ENCODE measurements at places on chromosomes 11 and 22.

DNA sequence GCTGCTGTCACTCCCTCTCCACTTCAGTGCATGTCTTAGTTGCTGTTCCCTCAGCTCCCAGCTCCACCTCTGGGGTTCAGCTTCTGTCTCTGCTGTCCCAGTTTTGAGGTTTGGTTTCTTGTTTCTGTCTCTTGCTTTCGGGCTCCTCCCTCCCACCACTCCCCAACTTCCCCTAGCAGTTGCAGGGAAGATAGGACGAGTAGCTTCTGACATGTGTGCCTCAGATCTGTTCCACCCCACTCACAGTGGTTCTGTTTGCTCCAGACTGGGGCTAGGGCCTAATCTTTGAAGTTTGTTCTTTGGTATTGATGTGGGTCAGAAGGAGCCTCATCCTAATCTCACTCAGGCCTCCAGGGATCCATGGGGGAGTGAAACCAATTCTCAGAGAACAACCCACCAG is 2.6 kb upstream of the RRM1 start:
- H3K4me1 ChIP-seq = peaks cover 66% of the 10 kb centered on the region
- H3K27me3 ChIP-seq = no peaks in the 10 kb centered on the region
- H3K36me3 ChIP-seq = peaks cover 4% of the 10 kb centered on the region
- peak overlapping the region; percentile 57 for H3K27ac ChIP-seq
- no peak overlapping the region for H3K4me3 ChIP-seq

GRCh38 chr11:77130763-77131513 is 2.9 kb downstream of the MYO7A start:
- no peak overlapping the region for H3K4me3 ChIP-seq
- DNase-seq = no peak
- no peaks in the 10 kb centered on the region for H3K27me3 ChIP-seq
- H3K4me1 ChIP-seq = peaks cover 8% of the 10 kb centered on the region
- no peaks in the 10 kb centered on the region for H3K36me3 ChIP-seq

- H3K4me1 ChIP-seq = peaks cover 19% of the 10 kb centered on the region
- no peak for DNase-seq
- no peaks in the 10 kb centered on the region for H3K36me3 ChIP-seq
- no peak overlapping the region for H3K4me3 ChIP-seq
- H3K27me3 ChIP-seq = no peaks in the 10 kb centered on the region
- peak overlapping the region; percentile 41 for H3K27ac ChIP-seq
Measured at GRCh38 chr11:134349109-134349801, 17.5 kb downstream of the GLB1L2 start.

- peak overlapping the region; percentile 66 for H3K27ac ChIP-seq
- DNase-seq = peak; percentile 26
- peaks cover 48% of the 10 kb centered on the region for H3K4me1 ChIP-seq
- H3K4me3 ChIP-seq = no peak overlapping the region
Measured at GRCh38 chr22:19419464-19420178, 11.9 kb downstream of the HIRA start.

GRCh38 chr11:115251126-115251525 is 253.1 kb downstream of the CADM1 start:
- no peaks in the 10 kb centered on the region for H3K27me3 ChIP-seq
- H3K36me3 ChIP-seq = no peaks in the 10 kb centered on the region
- peaks cover 6% of the 10 kb centered on the region for H3K4me1 ChIP-seq
- H3K4me3 ChIP-seq = no peak overlapping the region

- peak; percentile 43 for DNase-seq
- no peaks in the 10 kb centered on the region for H3K27me3 ChIP-seq
- peaks cover 14% of the 10 kb centered on the region for H3K4me1 ChIP-seq
- H3K36me3 ChIP-seq = no peaks in the 10 kb centered on the region
Measured at GRCh38 chr22:38531251-38531938, 25.3 kb upstream of the DDX17 start.

DNA sequence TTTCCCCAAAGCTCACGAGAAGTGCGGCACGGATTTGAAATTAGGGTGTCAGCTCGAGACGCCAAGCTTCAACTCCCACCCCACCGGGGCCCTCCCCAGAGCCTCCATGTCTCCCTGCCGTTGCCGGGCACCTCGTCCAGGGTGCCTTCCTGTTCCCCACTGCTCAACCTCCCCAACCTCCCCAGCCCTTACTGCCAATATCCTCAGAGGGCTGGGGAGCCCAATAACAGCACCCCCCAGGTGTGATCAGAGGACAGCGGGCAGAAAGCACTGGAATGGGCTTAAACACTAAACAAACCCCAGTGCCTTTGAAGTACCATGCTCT is 1336.4 kb downstream of the TBC1D22A start:
- peak overlapping the region; percentile 7 for H3K4me3 ChIP-seq
- no peaks in the 10 kb centered on the region for H3K27me3 ChIP-seq
- no peaks in the 10 kb centered on the region for H3K36me3 ChIP-seq
- H3K27ac ChIP-seq = peak overlapping the region; percentile 13
- peaks cover 36% of the 10 kb centered on the region for H3K4me1 ChIP-seq
- no peak for DNase-seq

DNA sequence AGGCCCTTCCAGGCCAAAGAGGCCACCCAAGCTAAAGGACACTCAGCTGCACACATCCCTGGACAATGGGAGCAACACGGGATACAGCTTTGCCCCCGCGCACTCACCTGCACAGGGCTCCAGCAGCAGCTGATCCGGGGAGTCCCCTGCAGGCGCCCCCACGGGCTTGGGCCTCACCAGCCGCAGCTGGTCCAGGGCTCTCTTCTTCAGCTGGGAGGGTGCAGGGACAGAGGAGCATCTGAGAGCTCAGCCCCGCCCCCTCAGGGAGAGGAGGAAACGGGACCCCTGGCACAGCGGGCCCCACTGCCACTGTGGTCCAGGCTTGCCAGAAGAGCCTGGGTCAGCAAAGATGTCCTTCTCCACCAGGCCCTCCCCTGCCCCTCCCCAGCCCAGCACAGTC is 7.8 kb upstream of the MFNG start:
- no peak overlapping the region for H3K4me3 ChIP-seq
- DNase-seq = no peak
- no peak overlapping the region for H3K27ac ChIP-seq

- DNase-seq = no peak
- H3K4me1 ChIP-seq = no peaks in the 10 kb centered on the region
- no peaks in the 10 kb centered on the region for H3K27me3 ChIP-seq
- H3K36me3 ChIP-seq = no peaks in the 10 kb centered on the region
- no peak overlapping the region for H3K27ac ChIP-seq
Measured at GRCh38 chr11:43992183-43992582, 49.7 kb downstream of the C11orf96 start.

DNA sequence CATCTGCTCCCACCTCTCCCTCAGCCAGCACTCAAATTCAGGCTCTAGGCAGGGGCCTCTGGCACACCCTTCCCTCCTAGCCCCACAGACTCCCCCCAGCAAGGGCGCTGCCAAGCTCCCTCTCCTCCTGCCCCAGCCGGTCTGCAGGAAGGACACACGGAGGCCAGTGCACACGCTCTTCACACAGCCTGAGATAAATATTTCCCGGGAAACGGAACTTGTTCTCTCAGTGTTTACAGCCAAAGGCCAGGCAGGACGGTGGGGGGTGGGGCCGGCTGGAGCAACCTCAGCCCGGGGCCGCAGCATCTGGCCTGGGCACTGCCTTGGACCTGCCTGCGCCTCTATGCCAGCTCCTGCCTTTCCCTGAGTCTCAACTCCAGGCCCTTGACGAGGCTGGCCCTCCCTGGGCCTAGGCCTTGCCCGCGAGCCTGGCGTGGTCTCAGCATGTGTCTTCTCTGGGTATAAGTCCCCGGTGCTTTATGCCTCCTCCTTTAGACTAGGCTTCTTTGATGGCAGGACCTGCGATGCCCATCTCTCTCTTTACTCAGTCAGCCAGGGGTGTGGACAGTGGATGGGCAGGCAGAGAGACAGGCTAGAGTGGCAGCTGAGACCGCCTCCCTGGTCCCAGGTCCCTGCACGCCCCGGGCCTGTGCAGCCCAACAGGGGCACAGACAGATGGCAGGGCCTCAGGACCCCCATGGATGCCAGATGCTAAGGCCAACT is 48.4 kb downstream of the PDE2A start:
- H3K4me3 ChIP-seq = no peak overlapping the region
- DNase-seq = no peak
- H3K36me3 ChIP-seq = no peaks in the 10 kb centered on the region
- no peak overlapping the region for H3K27ac ChIP-seq
- peaks cover 7% of the 10 kb centered on the region for H3K4me1 ChIP-seq

GRCh38 chr11:7591987-7592386 is 78.2 kb downstream of the PPFIBP2 start:
- H3K36me3 ChIP-seq = no peaks in the 10 kb centered on the region
- H3K27ac ChIP-seq = no peak overlapping the region
- H3K4me3 ChIP-seq = no peak overlapping the region
- no peak for DNase-seq

GRCh38 chr11:69394234-69394868 is 87.1 kb upstream of the LINC01488 start:
- no peaks in the 10 kb centered on the region for H3K4me1 ChIP-seq
- H3K27me3 ChIP-seq = no peaks in the 10 kb centered on the region
- no peak overlapping the region for H3K4me3 ChIP-seq
- no peak for DNase-seq
- H3K36me3 ChIP-seq = no peaks in the 10 kb centered on the region
- H3K27ac ChIP-seq = no peak overlapping the region

DNA sequence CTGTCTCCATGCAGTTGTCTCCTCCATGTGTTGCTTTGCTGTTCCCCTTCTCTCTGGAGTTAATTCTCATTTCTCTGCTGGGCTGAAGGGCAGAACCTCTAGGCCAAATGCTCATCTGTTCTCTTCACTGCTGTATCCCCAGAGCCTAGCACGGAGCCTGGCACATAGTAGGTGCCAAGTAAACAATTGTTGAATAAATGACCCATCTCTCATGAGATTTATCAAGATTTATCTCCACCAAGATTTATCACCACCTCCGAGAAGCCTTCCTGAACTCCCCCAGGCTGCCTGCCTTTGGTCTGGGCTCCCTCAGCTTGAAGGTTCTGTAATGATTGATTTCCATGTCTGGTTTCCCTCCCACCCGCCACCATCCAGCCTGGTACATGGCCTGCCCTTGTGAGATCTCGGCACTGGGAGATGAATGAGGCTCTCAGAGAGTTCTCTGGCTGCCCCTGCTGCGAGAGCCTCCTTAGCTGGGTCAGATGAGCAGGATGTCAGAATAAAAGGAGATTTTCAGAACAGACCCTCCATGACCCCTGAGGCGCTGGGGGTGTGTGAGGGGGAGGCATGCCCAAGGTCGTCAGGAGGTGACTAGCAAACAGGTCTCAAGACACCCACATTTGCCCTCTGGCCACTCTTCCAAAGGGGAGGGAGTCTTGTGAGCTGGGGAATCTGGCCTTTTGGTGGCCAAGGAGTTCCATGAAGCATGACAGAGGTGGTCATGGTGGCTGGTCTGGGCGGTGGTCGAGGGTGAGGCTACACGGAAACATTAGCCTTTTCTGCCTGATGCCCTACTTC is 2.4 kb upstream of the GDPD5 start:
- no peaks in the 10 kb centered on the region for H3K27me3 ChIP-seq
- H3K4me1 ChIP-seq = peaks cover 29% of the 10 kb centered on the region
- no peak overlapping the region for H3K4me3 ChIP-seq
- H3K27ac ChIP-seq = no peak overlapping the region
- no peak for DNase-seq

DNA sequence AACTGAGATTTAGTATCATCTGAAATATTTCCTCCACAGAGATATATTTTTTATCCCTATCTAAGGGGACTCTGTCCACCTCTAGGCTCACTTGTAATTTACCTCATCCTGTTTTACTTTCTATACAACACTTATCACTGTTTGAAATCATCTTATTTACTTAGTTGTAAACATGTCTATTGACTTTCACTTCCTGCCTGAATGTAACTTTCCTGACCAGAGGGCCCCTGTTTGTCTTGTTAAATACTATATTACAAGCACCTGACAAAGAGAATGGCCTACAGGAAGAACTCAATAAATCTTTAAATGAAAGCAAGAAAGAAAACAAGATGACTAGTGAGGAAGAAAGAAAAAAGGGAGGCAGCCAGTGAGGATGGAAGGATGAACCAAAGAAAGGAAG is 1727.5 kb downstream of the LRRC4C start:
- H3K4me1 ChIP-seq = no peaks in the 10 kb centered on the region
- H3K27me3 ChIP-seq = no peaks in the 10 kb centered on the region
- no peak overlapping the region for H3K4me3 ChIP-seq

- peak overlapping the region; percentile 55 for H3K4me3 ChIP-seq
- peaks cover 22% of the 10 kb centered on the region for H3K27me3 ChIP-seq
Measured at GRCh38 chr11:47186700-47187695, 764 bp upstream of the PACSIN3 start.

GRCh38 chr11:128416976-128417375 is 170.4 kb downstream of the ETS1 start:
- H3K4me1 ChIP-seq = peaks cover 31% of the 10 kb centered on the region
- no peaks in the 10 kb centered on the region for H3K27me3 ChIP-seq
- DNase-seq = no peak
- H3K4me3 ChIP-seq = no peak overlapping the region

GRCh38 chr11:2797121-2797711 is 88.4 kb downstream of the CDKN1C start:
- no peak overlapping the region for H3K27ac ChIP-seq
- H3K4me3 ChIP-seq = no peak overlapping the region
- H3K36me3 ChIP-seq = no peaks in the 10 kb centered on the region
- no peaks in the 10 kb centered on the region for H3K27me3 ChIP-seq
- DNase-seq = no peak
